Astrocyte of the spinal cord (primary cell): ENCODE measurements at places on chromosomes 1 and 21.

DNA sequence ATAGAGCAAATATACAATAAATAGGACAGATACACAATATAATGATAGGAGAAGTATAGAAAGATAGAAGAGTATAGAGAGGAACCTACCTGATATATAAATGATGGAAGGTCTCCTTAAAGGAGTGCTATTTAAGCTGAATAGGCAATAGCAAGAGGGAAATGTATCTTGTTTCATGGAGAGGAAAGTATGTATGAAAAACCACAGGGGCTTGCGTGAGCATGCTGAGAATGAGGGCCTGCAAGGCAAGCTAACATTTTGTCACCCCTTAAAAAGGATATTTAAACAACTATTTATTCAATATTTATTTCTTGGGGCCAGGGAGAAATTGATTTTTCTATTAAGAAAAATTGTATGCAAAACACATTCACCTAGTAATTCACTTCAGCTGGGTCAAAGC is 150.9 kb upstream of the ZRANB2 start:
- DNase-seq, result no peak

DNA sequence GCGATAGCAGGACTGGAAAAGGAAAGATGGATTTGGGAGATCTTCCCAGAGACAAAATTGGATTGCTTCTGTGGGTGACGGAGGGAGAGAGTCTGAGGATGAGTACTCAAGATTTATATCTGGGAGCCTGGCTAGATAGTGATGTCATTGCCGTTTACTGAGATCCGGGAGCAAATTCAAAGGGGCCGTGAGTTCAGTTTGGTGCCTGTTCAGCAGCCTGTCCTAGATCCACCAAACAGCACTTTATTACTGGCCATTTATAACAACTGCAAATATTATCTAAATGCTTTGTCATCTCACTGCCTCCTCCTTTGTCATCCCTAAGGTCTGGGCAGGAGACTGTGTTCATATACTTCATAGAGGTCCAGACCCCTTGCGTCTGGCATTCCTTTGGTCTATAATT is 29.2 kb downstream of the MAPKAPK2 start:
- DNase-seq, result peak; percentile 26

GRCh38 chr1:36402504-36402890 is 4.8 kb upstream of the LSM10 start:
- no peak for DNase-seq

DNA sequence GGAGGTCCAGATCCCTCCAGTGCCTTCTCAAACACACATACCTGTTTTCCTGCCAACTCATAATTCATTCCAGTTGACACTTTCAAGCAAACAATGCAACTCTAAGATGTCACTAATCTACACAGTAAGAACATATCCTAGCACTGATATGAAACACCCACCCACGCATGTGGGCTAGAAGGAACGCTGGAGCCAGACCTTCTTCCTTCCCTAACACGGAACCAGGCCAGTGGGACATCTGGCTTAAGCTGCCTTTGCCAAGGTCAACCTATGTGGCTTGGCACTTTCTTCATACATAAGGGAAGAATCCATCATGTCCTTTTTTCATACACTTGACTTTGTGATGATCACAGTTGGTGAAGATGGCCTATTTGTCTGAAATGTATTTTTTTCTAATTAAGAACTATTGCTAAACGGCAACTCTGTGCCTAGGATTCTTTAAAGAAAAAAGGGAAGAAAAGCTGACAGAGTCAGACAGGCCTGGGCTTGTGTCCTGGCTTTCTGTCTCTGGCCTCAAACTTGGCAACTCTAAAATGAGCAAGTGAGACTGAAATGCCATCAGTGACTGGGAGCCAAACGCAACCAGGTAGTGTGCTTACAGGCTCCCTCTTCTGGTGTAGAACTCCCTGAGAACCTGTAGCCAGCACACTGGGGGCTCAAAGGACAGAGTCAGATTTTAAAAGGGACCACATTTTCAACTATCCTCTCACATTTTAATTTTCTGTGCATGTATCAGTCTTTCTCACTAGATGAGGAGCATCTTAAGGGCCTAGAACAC is 92.6 kb upstream of the BEND5 start:
- DNase-seq, result no peak

- DNase-seq, result peak; percentile 58
Measured at GRCh38 chr1:209646558-209646957, 5.7 kb downstream of the LAMB3 start.

DNA sequence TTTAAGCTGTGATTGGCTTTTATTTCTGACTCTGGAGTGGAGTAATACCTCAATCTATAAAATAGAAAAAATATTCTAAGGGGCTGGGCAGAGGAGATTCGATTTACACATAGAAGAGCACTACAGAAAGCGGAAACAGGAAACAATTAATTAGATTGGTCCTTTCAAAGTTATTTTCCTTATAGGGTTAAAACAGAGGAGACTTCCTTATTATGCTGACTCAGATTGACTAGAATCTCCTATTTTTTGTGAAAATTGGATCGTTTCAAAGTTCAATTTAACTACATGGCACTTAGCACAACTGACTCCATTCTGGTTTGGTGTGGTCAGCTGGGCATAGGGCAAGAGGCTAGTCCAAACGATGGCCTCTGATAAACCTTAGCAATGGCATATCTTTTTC is 48.3 kb upstream of the NCAM2 start:
- DNase-seq, result no peak

DNA sequence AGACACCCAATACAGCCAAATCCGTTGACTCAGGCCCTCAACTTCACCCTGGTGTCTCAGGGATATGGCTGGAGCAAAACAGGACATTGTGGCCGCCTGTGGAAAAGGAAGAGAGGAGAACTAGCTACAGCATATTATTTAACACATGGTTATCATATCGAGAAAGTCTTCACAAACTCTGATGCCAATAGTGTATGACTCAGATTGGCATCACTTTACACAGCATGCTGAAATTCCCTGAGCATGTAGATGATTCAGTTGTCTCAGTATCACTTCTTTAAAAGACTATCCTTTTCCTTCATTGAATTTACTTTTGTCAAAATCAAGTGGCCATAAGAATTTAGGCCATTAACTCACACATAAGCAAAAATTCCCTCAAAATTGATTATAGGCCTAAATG is 20.1 kb downstream of the HSD3B2 start:
- no peak for DNase-seq

DNA sequence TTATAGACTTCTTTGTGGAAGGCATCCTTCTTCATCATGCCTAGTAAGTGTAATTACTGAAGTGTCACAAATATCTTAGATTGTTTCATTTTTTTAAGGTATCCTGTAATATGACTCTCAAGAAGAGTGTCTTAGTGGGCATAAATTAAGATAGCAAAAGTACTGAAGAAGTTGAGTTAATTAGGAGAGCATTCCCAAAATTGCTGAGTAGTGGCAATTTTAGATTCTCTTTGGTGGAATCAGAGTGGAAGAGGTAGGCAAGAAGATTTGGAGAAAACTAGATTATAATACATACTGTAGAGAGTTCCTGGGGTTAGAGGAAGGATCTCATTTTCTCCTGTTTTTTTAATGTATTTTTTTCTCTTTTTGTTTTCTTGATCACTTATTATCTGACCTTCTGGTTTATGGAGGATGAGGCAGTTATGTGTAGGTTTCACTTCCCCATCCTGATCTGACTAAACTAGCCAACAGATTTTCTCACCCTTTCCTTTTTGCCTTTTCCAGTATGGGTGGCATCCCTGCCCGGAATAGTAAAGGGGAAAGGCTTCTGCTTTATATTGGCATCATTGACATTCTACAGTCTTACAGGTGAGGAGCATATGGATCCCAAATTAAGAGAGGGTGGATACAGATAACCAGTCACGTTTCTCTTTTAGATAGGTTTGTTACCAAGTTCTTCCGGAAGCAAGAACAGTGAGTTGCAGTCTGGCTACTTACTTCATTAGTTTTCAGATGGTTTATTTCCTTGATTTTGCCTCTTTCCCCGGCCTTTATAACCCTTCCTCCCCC is 16.7 kb upstream of the PSMD4 start:
- DNase-seq, result no peak

- no peak for DNase-seq
Measured at GRCh38 chr1:23114424-23115079, 54.1 kb downstream of the LUZP1 start.

GRCh38 chr1:5308249-5308648 is 653.8 kb downstream of the AJAP1 start:
- no peak for DNase-seq

- no peak for DNase-seq
Measured at GRCh38 chr1:232322162-232322734, 307.7 kb downstream of the SIPA1L2 start.

- DNase-seq, result no peak
Measured at GRCh38 chr1:29315876-29316275, 79.6 kb downstream of the PTPRU start.

- no peak for DNase-seq
Measured at GRCh38 chr21:17539323-17539722, 26.5 kb downstream of the CXADR start.

DNA sequence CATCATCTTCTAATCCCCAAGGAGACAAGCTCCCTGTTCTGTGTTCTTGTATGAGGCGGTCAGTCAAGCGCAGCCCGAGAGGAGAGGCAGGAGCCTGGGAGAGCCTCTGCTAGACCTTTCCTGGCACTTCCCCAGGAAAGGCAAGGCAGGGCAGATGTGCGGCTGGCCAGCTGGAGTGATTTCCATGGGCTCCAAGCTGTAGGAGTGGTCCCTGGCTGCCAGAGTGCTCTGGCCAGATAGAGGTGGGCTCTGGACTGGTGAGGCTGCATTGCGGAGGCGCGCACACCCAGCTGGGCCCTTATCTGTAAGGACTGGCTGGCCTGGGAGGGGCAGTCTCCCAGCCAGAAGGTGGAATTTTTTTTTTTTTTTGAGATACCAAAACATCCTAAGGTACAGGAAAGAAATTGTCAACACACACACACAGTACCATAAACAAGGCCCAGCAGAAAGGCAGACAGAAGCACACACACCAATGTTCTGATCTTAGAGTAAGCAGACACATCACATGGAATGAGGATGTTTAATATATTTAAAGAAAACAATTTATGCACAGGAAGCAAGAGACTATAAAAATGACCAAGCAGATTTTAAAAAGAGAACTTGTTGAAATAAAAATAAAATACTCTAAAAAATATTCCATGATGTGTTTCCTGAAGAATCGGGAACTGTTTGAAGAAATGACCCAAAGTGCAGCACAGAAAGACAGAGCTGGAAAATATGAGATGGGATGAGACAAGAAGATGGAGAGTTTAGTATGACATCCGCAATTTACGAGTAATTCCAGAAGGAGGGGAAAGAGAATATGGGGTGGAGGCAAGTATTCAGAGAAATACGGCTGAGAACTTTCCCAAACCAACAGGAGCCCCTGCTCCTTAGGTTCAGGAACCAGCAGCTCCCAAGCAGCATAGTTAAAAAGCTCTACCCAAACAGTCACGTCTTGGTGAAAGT is 13.4 kb downstream of the IBA57 start:
- no peak for DNase-seq

GRCh38 chr1:107286125-107286524 is 145.3 kb downstream of the NTNG1 start:
- DNase-seq, result no peak

- peak; percentile 35 for DNase-seq
Measured at GRCh38 chr1:177925006-177925405, 44.9 kb downstream of the SEC16B start.

DNA sequence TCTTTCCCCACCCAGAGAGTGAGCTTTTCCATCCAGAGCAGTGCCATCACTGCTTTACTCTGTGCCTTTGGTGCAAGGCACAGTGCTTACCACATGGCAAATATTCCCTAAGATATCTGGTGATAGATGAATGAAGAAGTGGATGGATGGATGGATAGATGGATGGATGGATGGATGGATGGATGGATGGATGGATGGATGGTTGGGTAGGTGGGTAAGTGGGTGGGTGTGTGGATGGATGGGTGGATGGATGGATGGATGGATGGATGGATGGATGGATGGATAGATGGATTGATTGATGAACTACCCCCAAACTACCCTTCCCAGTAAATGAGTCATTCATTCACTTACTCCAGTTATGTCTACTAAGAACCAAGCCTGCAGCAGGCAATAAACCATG is 42.9 kb upstream of the SLC44A3 start:
- no peak for DNase-seq

- no peak for DNase-seq
Measured at GRCh38 chr1:183694066-183694465, 41.0 kb upstream of the APOBEC4 start.

DNA sequence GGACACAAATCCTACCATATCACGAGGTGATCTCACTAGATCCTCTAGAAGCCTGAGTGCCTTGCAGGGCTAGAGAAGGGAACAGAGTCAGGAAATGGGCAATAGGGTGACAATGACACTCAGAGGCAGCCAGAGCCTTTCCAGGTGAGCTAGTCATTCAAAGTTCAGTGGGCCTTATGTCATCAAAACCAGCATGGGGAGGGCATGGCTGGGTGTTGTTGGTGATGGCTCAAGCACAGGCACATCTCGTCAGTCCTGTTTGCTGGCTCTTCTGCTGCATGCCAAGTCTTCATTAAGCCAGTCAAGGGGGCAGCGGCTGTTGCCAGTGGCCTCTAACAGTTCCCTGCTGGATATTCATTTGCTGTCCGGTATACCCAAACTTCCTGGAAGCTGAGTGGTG is 99.6 kb upstream of the USP24 start:
- no peak for DNase-seq

DNA sequence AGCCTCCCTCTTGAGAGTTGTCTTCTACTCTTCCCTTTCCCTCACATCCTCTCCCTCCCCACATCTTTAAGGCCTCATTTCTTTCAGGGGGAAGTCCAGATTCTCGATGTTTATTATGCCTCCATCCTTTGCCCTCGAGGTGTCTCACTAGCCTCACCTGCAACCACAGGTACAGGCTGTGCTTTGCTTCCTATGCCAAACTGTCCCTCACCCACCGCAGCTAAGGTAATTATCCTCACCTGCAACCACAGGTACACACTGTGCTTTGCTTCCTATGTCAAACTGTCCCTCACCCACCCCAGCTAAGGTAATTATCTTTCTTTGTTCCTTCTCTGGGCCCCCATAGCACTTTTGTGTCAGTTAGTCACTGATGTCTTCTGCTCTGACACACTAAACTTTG is 328.1 kb upstream of the SNX7 start:
- no peak for DNase-seq

- no peak for DNase-seq
Measured at GRCh38 chr1:160402001-160402795, 1.8 kb downstream of the VANGL2 start.

DNA sequence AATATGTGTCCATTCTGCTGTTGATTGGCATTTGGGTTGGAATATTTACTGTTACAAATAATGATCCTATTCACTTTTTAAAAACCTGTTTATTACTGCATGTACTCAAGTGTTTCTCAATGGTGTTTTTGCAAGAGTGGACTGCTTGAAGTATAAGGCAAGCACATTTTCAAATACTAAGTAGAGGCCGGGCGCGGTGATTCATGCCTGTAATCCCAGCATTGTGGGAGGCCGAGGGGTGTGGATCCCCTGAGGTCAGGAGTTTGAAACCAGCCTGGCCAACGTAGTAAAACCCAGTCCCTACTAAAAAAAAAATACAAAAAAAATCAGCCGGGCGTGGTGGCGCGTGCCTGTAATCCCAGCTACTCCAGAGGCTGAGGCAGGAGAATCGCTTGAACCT is 276.9 kb upstream of the ADGRL4 start:
- no peak for DNase-seq

- no peak for DNase-seq
Measured at GRCh38 chr1:43067977-43068751, 103.9 kb downstream of the EBNA1BP2 start.

GRCh38 chr1:27960762-27961645 is 1.2 kb downstream of the XKR8 start:
- DNase-seq, result no peak

GRCh38 chr1:186207391-186208085 is 167.5 kb downstream of the TPR start:
- DNase-seq, result no peak
